Mesenteric fat pad (tissue), 1 donor: ENCODE measurements at places on chromosomes 16 and 17. TPM values are rescaled to one million over a fixed set of nuclear protein-coding genes. Genes with fewer than 3 reads are reported as not detected.

SLC5A10 gene
- total RNA-seq, result not detected

CNGB1 gene
- not detected for total RNA-seq

- no peak for DNase-seq
Measured at GRCh38 chr17:75454193-75454592, 2.2 kb upstream of the TMEM94 start.

OR4D1 gene
- total RNA-seq, result not detected

DNA sequence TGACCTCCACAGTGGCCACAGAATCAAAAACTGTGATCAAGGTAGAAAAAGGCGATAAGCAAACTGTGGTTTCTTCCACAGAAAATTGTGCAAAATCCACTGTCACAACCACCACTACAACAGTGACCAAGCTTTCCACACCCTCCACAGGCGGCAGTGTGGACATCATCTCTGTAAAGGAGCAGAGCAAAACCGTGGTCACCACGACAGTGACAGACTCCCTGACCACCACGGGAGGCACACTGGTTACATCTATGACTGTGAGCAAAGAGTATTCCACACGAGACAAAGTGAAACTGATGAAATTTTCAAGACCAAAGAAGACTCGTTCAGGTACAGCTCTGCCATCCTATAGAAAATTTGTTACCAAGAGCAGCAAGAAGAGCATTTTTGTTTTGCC, 83.6 kb downstream of the C17orf58 start:
- no peak for DNase-seq

KRTAP2-3 gene
- not detected for total RNA-seq

MARVELD3 gene
- not detected for total RNA-seq
